ENCODE measurements at places on chromosomes 7 and 10. TPM values are rescaled to one million over a fixed set of nuclear protein-coding genes. Genes with fewer than 3 reads are reported as not detected.

Gene OR9A2
- total RNA-seq: not detected

Gene RHBDD2
- total RNA-seq: 35.5 TPM

GRCh38 chr7:151059367-151060112, at the start of gene SLC4A2:
TSS of gene SLC4A2 (plus strand) at chr7:151059589. CDS start at chr7:151061988, 2,399 bp downstream.
- H3K4me3 ChIP-seq: peak within 1 kb of the TSS; percentile 98
- H3K4me1 ChIP-seq: peaks cover 43% of the 10 kb centered on the region
- peak within 1 kb of the TSS; percentile 93 for H3K27ac ChIP-seq
- no peaks in the 10 kb centered on the region for H3K36me3 ChIP-seq
- DNase-seq: peak; percentile 76

- DNase-seq: no peak
- peaks cover 6% of the 10 kb centered on the region for H3K4me1 ChIP-seq
- H3K27me3 ChIP-seq: no peaks in the 10 kb centered on the region
- H3K27ac ChIP-seq: no peak overlapping the region
These were observed 20.8 kb upstream of the CACNA2D1 start for GRCh38 chr7:82464372-82464771.

Gene SLC26A5
- 0.41 TPM for total RNA-seq

- no peak for DNase-seq
- no peaks in the 10 kb centered on the region for H3K36me3 ChIP-seq
- no peak overlapping the region for H3K4me3 ChIP-seq
- no peak overlapping the region for H3K27ac ChIP-seq
- H3K27me3 ChIP-seq: no peaks in the 10 kb centered on the region
- H3K4me1 ChIP-seq: no peaks in the 10 kb centered on the region
These were observed 513.6 kb downstream of the ATRNL1 start for GRCh38 chr10:115606741-115607140.

GRCh38 chr10:109474812-109475211, 448.5 kb downstream of the XPNPEP1 start:
- no peak for DNase-seq
- no peaks in the 10 kb centered on the region for H3K27me3 ChIP-seq
- H3K4me1 ChIP-seq: peaks cover 21% of the 10 kb centered on the region
- H3K4me3 ChIP-seq: no peak overlapping the region
- H3K36me3 ChIP-seq: no peaks in the 10 kb centered on the region

Gene AMPH
- total RNA-seq: 8.9 TPM
